Activated CD4-positive, CD25-positive, alpha-beta regulatory T cell (primary cell): ENCODE measurements at places on chromosomes 16 and 17.

DNA sequence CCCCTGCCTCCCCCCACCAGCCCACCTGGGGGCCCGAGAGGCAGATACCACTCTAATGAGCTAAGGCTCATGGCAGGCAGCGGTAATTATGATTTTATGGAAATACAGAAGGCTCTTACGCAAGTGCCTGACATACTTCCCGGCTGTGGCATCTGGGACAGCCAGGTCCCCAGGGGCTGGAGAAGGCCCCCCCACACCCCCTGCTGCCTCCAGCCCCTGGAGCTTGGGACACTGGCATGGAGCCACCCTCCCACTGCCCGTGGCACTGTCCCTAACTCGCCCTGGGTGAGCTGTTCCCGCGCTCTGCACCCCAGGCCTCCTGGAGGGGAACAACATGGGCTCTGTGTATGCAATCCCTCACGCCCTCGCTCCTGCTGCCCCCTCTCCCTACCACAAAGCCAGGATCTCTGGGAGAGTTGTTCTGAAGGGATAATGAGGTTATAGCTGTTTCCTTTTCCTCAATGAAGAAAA is 5.4 kb upstream of the STAC2 start:
- DNase-seq, result no peak

GRCh38 chr17:31318851-31319661 is 2.4 kb downstream of the EVI2A start:
- no peak for DNase-seq

DNA sequence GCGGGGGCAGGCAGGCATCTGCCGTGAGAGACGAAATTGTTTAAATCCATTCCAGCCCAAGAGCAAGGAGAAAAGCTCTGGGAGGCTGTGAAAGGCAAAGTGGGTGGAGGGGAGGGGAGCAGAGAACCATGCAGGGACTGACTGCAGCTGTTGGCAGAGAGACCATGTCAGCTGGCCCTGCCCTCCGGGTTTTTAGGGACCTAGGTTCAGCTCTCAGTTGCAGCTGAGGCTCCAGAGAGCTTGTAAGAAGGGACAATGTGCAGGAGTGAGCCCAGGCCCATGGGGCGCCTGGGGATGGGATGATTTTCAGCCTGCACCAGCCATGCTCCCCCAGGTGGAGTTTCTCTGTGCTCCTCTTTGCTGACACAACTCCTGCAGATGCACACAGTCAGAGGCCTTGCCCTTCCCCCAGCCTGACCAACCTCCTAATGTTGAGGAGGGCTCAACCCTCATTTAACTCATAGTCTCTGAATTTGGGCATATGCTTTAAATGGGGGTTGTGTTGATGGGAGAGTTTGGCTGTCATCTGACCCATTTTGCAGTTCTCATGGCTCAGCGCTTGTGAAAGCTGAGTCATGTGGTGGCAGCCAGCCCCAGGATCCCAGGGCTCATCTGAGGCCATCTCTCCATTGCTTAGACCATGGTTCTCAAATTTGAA is 70.9 kb downstream of the PLXDC1 start:
- DNase-seq, result no peak

DNA sequence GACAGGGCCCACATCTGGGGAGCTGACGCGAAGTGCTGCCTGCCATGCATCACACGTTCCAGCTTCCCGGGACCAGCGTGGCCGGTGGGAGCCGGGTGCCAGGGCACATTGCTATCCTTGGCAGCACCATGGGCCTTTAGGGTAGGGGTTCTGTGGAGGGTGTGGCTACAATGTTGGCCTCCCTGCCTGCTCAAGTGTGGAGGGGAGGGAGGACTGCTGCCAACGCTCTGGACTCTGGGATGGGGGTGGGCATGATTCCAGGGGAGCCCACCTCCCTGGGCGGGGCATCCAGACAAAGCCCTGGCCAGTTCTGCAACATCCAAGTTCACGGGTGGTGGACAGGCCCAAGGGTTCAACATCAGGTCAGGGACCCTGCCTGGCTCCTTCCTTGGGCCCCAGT is 13.9 kb downstream of the GRB7 start:
- no peak for DNase-seq

- DNase-seq, result no peak
Observed at GRCh38 chr16:23974223-23974622, 138.4 kb downstream of the PRKCB start.

DNA sequence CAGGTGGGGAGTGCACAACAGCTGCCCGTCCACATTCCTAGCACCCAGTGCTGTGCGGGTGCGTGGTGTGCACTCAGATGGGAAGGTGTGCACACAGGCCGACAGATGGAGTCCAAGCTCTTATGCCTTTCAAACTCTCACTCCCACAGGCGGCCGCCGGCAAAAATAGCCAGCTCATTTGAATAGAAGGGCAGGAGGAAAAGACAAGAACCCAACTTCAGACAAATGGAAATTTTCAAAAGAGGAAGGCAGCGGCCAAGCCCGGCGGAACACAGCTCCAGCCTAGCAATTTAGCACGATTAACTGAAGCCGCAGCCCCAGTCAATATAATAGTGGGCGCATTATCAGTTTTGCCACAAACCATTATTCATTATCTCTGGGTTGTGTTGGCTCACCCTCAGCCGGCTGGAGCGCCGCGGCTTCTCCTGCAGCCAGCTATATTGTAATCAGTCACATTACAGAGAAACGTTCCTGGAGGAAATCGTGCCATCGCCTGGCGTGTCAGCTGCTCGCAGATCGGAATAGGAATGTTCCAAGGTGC is 103.9 kb upstream of the SEC14L1 start:
- DNase-seq, result no peak

DNA sequence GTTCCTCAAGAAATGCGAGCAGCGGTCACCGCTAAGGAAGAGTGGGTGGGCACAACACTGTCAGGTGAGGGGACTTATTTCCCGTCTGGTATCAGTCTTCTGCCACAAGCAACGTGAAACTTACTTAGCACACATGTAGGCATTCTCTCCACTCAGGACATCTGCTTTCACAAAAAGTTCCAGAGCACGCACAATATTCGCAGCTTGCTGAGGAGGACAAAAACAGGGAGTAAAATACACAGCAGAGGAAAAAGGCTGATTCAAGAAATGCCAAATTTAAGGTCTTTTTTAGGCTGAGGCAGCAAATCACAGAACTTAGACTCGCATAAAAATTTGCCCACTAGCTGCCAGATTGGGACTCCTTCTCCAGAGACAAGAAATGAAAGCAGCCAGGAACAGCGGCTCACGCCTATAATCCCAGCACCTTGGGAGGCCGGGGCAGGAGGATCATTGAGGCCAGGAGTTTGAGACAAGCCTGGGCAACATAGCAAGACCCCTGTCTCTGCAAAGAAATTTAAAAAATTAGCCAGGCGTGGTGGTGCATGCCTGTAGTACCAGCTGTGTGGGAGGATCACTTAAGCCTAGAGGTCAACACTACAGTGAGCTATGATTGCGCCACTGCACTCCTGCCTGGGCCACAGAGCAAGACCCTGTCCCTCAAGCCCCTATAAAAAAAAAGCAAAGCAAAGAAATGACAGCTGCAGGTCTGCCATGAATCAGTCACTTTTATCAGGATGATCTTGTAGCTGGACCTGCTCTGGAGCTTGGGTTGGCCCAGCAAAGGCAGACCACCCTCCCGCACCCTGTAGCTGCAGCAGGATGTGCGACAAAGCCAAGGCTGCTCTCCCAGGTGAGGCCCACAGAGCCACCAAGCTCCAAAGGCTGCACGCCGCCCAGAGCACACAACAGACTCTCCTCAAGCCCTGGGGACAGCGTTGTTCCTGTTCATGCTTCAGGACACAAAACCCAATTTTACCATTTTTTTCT is 20.5 kb downstream of the USP36 start:
- DNase-seq, result no peak

DNA sequence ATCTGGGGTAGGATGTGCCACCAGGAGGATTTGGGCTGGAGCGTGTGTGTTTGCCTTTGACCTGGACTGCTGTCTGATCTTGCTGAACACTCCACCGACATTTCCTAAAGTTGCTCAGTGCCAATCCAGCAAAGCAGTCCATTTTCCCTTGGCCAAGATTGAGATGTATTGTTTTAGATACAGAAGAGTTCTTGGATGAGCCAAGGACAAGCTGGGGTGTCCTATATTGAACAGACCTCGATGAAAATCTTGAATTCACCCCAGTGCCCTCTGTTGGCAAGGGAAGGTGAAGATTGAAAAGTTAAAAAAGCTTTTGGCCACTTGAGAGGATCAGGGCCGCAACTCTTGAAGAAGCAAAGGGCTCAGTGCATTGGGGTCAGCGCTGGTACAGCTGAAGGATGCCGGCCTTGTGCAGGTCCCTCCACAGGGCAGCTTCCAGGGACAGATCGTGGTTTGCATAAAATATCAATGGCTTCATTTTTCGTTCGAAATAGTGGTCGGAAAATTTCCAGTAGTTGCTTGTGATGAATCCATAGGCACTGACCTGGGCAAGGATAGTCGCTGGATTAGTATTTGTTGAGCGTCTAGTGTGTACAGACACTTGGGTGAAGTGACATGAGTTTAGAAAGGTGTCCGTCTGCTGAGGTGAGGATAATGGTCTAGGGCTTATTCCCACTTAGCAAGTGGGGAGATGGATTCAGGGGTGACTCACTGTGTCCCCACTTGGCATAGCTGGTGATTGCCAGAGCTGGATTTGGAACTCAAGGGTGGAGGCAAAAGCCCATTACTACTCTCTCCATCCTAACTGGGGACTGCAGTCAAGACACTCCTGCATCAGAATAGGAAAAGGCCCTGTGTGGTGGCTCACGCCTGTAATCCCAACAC is 19.7 kb downstream of the ST6GALNAC2 start:
- DNase-seq, result no peak

- no peak for DNase-seq
Observed at GRCh38 chr17:73255671-73256181, 6.0 kb downstream of the CPSF4L start.

- no peak for DNase-seq
Observed at GRCh38 chr17:7893187-7893880, 4.7 kb downstream of the CHD3 start.
